BJ (cell line): ENCODE measurements at places on chromosomes 11 and 22.

- no peak for DNase-seq
Measured at GRCh38 chr11:17595526-17596309, 48.7 kb downstream of the OTOG start.

DNA sequence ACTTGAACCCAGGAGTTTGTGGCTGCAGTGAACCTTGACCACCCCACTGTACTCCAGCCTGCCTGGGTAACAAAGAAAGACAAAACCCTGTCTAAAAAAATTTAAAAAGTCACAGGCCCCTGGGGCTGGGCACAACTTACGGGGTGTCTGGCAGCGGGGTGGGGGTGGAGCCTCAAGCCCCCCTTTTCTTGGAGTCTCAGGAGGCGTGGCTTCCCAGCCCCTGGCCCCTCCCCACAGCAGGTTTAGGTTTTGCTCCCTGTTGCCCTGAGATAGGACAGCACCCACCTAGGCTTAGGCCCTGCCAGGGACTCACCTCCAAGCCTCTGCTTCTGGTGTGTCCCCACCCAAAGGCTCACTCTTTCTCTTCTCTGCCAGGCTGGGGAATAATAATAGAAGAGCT lies 22.4 kb downstream of the MGAT3 start:
- DNase-seq, result no peak

DNA sequence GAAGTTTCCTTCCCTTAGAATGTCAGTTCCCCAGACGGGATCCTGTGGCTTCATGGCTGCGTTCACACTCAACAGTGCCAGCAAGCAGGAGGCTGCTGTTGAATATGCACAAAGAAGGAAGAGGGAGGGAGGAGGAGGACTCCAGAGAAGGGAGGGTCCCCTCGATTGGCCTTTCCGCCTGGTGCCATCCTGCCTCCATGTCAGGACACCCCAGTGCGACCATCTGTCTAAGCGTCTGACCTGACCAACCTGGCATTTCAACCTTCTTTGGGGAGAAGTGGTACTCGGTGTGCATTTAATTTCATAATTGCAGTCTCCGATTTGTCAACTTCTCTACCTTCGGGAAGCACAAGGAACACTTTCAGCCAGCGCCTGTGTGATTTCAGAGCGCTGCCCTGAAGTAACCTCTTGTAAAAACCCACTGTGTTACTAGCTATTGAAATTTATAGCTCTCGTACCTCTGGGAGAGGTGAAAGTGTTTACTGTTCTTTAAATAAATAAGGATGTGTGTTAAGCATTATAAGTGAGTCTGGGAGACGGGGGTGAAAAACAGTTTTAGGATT lies 1491.9 kb downstream of the TBC1D22A start:
- DNase-seq, result no peak

DNA sequence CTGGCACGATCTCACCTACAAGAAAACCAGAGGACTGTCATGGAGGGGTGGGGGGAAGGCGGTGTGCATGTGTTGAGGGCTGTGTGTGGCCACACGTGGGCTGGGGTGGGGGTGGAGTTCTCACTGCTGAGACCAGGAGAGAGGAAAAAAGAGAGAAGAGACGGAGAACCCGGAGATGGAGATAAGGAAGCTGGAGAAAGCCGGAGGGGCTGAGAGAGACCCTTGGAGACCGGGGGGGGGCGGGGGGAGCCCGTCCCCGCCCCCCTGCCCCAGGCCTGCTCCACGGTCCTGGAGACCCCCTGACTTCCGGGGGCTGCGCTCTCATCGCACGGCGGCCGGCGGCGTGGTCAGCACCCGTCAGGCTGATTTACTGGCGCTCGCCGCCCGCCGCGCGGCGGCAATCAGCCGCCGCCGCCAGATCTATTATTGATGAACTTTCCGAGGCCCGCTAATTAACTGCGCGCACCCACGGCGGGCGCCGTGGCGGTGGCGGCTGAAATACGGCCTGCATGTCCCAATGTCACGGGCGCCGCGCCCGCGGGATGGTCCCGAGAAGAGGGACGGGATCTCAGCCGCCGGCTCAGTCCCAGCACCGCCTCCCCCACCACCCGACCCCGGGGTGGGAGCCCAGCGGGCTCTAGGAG lies 187.4 kb downstream of the MN1 start:
- no peak for DNase-seq

DNA sequence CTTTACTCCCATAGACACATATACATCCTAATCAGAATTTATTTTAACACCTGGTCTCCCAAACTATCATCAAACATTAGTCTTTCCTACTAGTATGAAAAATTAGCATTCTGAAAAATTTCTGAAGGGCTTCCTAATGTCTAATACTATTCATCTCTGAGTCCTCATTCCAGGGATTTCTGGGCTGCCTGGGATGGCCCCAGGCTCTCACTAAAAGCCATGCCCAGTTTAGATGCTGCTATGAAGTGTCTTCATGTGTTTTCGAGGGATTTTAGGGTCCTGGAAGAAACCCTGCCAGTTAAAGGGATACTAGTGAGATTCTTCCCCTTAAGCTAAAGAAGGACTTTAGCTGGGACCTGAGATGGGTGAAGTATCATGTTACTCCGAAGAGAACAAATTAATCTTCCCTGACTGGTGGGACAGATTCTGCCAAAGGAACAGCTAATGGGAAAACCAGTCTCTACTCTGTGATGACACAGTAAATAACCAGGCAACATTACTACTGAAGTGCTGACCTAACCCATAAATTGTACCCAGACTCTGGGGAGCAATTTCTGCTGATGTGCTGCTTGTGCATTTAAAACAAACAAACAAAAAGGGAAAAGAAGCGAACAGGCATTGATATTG lies 342.6 kb downstream of the SOX6 start:
- no peak for DNase-seq

DNA sequence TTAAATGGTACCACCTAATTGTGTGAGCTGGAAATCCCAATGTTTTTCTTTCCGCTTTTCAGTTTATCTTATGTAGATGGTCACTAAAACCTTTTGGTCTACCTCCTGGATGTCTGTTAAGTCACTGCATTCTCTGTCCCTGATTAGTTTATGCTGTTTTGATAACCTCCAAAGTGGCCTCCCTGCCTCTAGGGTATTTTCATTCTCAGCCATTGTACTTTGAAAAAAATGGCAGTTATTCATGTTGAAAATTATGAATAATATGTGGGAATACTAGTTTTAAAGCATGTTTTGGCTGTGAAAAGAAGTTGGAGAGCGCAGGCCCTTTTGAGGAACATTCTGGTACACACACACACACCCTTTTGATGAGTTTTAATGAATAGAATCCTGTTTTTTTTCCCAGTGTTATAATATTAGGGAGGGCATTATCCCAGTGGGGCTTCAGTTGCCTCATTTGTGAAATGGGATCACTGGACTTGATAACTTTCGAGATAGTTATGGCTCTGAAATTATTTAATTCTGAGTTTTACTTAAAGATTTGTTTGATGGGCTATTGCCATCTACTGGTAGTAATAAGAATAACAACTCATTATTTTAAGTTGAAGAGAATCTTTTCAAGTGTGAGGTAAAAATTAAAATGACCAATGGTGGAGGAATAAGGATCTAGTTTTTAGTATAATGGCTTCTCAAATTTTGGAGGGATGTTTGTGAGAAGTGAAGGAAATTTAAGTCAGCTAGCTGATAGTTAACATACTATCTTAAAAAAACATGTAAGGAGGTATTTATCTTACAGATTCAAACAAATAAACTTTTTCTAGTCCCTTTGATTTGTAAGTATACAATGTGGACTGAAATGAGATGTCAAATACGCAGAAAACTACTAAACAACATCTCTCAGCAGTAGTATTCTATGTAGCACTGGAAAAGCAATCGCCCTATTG lies 3.9 kb downstream of the FDX1 start:
- no peak for DNase-seq

DNA sequence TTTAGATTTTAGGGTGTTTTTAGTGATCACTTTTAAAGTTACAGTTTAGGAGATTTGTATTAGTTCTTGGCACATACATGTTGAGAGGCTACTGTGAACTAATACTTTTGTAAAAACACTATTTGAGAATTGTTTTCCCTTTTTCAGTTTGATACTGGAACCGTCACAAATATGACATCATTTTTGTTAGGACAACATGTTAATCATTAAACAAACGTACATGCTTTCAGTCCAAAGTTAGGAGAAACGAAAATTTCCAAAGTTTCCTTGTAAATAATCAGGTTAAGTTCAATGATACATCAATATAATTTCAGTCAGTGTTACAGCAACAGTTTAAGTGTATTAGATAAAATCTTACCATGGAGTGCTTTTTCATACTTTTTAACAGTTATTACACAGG lies 53.1 kb downstream of the SPECC1L start:
- DNase-seq, result no peak

DNA sequence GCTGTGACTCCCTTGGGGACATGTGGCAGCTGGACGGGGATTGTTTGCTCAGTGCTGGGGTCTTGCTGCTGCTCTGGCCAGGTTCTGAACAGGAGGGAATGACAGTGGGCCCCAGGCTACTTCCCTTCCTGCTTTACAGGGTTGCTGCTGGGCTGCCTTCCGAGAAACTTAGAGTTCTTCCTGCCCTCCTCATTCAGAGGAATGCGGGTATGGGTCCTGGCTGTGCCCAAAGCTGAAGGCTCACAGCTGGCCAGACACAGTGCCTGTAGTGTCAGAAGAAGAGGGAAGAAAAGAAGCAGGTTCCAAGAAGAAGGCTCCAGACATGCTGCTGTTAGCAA lies 108.3 kb upstream of the PARVA start:
- no peak for DNase-seq

DNA sequence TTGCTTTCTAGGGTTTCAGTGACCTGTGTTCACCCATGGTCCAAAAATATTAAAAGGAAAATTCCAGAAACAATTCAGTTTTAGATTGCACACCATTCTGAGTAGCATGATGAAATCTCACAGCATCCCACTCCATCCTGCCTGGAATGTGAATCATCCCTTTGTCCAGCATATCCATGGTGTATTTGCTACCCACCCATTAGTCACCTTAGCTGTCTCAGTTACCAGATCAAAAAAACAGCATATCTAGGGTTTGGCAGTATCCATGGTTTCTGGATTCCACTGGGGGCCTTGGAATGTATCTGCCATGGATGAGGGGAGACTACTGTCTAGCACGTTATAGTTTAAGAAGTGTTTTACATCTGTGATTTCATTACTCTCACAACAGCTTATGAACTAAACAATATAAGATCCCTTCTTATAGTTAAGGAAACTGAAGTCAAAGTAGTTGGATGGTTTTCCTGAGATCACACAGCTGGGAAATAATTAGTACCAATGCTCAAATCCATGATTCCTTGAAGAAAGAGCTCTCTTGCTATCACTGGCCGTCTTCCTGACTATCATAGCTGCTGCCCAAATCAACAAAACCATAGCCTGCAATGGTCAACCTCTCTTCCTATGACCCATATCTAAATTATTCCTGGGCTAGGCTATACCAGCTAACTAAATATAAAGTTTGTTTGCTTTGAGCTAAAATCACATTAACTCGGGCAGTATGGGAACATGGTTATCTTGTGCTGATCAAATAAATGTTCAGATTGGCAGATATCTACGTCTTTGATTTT lies 122.6 kb downstream of the MICAL2 start:
- DNase-seq, result peak; percentile 76

DNA sequence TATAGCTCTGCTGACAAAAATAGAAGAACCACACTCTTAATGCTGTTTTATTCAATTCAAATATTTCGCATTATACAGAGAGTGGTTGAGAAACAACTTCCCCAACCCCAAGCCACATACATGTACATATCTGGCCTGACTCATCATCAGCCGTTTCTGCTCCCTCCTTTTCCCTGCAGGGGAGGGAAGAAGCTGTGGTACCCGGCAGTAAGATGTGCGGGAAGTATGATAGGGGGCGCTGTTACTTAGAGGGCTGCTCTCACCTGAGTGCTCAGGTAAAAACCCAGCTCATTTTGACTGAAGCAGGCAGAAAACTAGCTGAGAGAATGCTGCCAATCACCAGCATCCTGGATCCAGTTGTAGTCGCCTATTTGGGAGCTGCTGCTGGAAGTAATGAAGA lies 85.5 kb downstream of the NELL1 start:
- DNase-seq, result no peak

DNA sequence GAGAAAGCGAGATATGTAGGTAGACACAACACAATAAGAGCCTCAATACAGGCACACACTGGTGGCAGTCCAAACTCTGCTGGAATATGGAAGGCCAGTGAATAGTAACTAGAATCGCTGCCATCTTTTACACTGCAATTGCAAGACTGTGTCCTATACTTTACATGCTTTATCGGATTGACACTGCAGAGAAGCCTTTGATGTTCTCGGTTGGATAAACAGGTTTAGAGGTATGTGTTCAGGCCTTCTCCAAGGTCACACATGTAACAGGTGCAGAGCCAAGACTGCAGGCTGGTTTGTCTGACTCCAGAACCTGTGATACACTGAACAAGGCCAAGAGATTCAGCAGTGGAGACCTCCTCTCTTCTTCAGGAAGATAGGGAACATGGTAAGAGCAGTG lies 5.1 kb downstream of the SAA1 start:
- no peak for DNase-seq

GRCh38 chr11:62707277-62707861 lies at the start of the genes BSCL2 and GNG3:
Gene BSCL2 (minus strand): TSS chr11:62707424. CDS start chr11:62707195, 229 bp downstream.
Gene GNG3 (plus strand): TSS chr11:62707676. CDS start chr11:62708296, 620 bp downstream.
- no peak for DNase-seq

GRCh38 chr11:103888541-103888951 lies 147.9 kb upstream of the DDI1 start:
- DNase-seq, result no peak

GRCh38 chr11:7508087-7508486 lies 5.7 kb upstream of the PPFIBP2 start:
- no peak for DNase-seq

DNA sequence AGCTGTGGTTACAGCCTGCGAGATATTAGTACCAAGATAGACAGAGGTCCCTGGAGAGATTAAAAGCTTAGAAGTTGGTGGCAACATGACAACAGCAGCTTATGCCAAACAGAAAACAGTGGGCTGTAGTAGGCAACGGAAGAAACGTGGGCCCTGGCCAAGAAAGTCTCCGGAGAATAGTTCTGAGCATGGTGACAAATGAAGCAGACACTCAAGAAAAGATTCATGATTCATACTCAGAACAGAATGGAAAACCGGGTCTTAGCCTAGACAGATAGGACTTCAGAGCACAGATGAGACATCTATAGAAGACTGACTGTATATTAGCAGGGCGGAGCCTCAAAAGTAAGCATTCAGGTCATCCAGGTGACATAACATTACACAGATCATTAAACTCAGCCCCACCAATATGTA lies 727.4 kb downstream of the ETS1 start:
- no peak for DNase-seq

GRCh38 chr11:78386215-78386941 lies 31.2 kb downstream of the GAB2 start:
- no peak for DNase-seq

DNA sequence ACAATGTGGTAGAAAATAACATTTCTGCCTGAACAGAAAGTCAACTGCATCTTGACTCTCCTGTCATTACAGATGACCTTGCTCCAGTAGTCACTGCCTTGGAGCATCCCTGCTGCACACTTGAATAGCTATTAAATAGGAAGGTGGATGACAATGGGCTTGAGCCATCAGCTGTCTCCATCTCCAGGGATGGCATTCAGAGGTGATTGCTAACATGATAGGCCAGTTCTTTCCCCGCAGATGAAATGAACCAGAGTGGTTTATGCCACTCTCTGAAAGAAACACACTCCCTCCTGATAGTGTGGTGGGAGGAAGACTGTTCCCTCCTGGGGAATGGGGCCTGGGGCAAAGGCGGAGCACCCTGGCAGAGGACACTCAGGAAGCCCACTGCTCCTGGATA lies 57.1 kb upstream of the OLFML1 start:
- no peak for DNase-seq
